ENCODE measurements at places on chromosomes 11 and 22.

GRCh38 chr11:70298243-70298915, 27.9 kb downstream of the PPFIA1 start:
- DNase-seq: no peak

DNA sequence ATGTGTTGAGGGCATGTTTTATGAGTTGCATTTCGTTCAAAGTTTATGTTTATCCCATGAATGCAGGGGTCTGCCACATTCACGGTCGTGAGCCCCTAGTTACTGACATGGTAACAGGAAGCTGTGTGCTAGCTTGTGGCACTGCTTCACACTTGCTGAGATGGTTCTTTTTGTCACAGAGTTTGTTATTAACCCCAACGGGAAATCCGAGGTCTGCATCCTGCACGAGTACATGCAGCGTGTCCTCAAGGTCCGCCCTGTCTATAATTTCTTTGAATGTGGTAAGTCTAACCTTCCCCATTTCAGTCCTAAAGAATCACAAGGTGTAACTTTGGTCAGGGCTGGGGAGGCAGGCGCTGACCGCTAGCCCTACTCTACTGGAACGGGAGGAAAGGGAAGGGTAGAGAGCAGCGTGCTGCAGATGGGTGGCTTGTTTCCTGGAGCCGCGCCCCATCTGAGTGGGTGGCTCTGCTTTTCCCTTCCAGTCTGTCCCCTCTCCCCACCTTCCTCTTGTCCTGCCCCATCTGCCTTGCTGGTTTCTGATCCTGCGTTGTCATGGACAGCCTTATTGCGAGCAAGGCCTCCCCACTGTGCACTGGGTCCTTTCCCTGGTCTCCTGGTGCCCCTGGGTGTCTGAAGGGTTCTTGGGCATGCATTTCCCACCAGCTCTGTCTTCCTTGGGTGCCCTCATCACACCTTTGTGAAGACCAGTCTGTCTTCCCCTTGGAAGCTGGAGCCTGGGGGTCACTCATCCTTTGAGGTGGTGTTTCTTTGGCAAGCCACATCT, 11.8 kb downstream of the DGCR8 start:
- DNase-seq: no peak

- peak; percentile 43 for DNase-seq
These were observed 8.4 kb upstream of the CCKBR start for GRCh38 chr11:6251120-6251733.

- DNase-seq: peak; percentile 75
These were observed 42.6 kb upstream of the APOA1 start for GRCh38 chr11:116879800-116880625.

DNA sequence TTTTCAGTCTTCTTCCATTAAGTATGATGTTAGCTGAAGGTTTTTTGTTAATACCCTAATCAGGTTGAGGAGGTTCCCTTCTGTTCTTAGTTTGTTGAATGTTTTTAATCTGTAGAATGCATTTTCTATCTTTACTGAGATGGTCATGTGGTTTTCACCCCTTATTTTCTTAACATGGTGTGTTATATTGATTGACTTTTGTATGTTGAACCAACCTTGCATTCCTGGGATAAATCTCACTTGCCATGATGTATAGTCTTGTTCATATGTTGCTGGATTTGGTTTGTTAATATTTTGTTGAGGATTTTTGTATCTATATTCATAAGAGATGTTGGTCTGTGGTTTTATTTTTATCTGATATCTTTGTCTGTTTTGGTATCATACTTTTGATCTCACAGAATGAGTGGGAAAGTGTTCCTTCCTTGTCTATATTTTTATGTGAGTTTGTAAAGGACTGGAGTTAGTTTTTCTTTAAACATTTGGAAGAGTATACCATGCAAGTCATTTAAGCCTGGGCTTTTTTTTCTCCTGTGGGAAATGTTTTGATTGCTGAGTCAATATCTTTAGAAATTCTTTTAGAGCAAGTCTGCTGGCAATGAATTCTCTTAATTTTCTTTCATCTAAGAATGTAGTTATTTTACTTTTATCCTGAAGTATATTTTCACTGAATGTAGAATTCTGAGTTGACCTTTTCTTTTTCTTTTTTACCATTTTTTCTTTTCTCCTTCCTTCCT, 5.5 kb upstream of the P4HA3 start:
- DNase-seq: no peak

- no peak for DNase-seq
These were observed 11.3 kb upstream of the MS4A7 start for GRCh38 chr11:60367009-60367408.

DNA sequence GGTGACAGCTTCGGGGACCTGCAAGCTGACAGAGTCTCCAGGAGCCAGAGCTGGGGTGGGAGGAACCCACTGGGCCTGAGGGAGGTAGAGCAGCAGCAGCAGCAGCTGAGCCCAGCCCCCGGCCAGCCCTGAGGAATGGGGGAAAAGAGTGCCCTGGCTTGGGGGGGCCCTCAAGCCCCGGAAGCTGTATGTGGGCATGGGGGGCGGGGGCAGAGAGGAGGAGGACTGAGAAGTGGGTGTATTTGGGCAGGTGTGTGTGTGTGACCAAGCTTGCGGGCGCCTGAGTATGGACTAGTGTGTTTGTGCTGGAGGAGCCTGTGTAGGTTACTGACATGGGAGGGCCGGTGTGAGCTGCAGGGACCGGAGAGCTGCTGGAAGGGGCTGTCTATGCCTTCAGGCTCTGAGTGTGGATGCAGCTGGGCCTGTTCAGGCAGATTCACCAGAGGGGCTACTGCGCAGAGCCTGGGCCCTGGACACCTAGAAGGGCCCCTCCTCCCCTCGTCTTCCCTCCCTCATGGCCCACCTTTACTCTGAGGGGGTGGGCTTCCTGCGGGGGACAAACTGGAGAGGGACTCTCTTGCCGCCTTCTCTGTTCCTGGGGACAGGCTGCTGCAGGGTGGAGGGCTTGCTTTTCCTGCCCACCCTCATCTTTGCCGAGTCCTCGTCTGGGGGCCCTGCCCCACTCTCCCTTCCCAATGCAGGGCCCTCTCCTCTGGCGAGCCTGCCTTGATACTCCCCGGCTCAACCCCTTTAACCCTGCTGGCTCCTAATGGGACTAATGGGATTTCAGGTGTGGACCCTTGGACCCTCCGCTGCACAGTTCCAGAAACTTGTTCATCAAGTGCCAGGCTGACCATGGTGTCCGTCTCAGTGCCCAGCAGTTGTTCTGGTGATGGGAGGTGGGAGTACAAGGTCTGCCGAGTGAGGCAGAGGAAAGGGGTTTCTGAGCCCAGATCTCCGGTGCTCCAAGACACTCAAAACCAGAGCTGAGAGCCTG, 28.2 kb downstream of the ST3GAL4 start:
- DNase-seq: no peak

DNA sequence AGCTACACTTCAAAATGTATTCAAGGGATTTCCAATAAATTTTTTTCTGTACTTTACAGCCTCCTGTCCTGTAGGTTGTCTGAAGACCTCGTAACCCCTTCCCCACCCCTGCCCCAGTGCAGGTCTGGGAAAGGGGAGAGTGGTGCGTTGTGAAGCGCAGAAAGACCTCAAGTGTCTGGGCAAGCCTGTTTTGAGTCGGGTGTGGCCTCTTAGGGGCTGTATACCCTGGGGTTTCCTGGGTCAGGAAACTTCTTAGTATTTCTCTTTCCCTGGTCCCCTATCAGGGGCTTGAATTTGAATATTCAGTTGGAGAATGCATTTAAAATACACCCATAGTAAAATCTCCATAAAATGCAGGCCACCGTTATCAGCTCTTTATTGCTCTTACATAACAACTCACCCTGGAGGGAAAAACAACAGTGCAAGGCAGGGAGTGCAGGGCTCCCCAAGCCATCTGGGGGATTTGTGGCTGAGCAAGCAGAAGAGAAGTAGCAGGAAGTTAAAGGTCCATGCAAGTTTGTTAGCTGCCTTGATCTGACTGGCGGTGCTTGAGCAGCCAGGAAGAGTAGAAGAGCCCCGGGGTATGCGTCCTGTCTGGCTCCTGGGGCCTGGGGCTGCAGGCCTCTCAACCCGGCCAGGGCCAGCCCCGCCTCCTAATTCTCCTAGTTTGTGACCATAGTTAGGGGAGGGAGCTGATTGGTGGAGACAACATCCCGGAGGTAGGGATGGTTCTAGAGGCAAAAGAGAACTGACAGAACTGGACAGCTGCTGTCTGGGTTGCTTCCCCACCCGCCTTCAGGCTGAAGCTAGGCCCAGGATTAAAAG, 25.7 kb downstream of the ARHGAP1 start:
- no peak for DNase-seq

DNA sequence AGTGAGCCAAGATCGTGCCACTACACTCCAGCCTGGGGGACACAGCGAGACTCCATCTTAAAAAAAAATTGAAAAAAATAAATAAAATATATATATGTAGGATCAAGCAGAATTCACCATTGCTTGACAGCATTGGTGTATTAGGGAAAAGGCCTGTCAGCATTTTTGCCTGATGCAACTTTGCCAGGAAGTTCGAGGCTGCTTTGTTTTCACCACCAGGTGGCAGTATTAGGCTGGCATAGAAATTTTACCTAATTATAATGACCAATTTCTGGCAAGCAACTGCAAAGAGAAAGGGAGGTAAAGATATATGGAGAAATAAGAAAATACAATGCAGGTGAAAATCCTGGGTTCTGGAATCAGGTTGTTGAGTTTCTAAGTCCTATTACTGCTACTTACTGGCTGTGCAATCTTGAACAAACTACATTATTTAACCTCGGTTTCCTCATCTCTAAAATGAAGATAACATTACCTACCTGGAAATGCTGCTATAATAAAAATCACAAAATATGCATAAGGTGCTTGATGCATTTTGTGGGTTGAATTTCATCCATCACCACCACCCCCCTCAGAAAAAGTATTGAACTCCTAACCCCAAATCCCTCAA, 24.7 kb downstream of the LAYN start:
- peak; percentile 50 for DNase-seq

DNA sequence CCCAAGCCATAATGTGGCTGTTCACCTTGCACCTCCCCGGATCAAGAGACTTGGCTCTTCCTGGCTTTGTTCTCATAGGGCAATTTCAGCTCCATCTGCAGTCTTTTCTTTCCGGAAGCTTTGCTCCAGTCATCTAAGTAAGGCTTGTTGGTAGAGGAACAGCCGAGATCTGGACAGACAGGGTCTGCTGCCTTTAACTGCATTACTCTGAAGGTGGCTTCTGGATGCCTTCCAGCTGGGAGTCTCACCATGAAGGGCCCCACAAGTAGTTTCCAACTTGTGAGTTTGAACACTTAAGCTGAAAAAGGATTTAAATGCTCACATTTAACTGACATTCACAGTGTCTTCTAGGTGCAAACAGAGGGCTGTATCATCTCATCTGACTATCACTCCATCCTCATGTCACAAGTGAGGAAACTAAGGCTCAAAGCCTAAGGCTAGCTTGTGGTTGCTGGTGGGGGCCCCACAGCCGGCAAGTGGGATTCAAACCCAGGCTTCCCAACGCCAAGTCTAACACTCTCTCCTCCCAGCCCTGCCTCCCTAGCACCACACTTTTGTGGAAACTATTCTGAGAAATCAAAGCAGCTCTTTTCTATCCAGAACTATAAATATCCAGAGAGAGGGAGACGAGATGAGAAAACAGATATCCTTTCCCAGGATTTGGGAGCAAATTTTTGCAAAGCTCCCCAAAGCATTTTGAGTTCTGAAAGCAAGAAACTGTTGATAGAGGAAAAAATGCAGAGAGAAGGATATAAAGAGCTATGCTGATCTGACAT, 58.4 kb downstream of the GALNT18 start:
- DNase-seq: no peak

DNA sequence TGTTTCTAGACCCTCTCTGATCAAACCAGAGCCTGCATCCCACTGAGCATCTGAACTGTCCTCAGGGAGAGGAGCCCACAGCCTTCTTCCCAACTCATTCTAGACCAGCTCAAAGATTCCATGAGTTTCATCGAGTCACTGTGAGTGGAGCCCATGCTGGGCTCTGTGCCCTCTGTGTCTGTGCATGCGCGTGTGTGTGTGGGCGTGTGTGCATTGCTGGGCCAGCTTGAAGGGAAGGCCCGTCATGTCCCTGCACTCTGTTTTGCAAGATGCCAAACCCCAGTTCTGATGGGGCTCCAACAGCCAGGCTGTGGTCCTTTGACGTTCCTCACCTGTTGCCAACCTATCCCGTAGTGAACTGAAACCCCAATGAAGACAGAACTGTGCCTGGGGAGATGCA, 7.1 kb downstream of the MPEG1 start:
- no peak for DNase-seq

GRCh38 chr11:78946945-78947902, 372.6 kb upstream of the NARS2 start:
- no peak for DNase-seq

- DNase-seq: no peak
These were observed 16.1 kb downstream of the IL18BP start for GRCh38 chr11:72014761-72015320.

DNA sequence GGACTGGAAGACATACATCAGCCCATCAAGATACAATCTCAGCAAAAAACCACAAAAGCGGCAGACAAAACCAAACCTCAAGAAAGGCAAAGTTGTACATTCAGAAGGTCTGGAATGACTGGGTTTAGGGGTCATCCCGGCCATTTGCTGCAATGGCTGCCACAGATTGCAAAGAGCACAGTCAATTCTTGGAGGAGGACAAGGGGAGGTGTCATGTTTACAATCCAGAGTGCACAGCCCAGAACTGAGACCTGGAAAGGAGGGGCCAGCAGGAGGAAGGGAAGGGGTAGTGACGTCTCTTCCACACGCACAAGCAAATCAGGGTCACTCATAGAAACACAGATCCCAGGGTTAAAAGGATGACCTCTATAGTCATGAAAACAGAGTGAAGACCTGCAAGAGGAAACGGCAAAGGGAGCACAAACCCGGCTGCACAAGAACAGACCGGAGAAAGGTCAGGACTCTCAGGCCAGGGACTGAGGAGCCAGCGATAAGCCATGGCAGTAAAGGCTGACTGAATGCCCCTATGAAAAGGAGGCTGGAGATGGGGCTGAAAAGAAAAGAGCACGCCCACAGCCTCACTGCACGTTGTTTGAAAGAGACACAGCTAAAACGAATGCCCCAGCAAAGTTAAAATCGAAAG, 18.2 kb upstream of the MUC5AC start:
- no peak for DNase-seq

DNA sequence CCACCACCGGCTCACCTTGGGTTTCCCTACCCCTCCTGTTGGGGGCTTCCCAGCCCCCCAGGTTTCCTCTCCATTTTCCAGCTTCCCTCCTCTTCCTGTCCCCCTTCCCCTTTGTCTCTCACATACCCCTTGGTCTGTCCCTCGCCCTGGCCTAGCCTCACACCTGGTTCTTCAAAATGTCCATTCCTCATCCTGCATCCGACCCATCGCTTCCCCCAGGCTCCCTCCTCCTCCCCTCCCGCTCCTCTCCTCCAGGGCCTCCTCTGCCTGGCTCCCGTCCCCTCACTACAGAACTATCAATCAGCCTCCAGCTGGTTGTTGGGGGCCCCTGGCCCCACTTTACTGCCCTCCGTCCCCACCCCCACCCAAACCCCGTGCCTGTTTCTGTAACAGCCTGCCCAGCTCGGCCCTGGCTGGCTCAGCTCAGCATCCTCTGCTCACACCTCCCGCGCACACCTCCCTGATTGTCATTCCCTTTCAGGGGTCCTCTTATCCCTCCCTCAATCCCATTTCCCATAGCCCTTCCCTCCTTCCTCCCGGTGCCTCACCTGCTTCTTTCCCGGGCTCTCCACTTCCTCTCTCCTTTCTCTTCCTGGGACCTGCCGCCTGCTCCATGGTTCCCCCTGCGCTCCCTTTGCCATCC, 1.2 kb downstream of the CNIH2 start:
- no peak for DNase-seq

GRCh38 chr22:49364398-49364797, 463.3 kb downstream of the BRD1 start:
- DNase-seq: no peak
